Immature natural killer cell (primary cell): ENCODE measurements at places on chromosomes 6 and 20. TPM values are rescaled to one million over a fixed set of nuclear protein-coding genes. Genes with fewer than 3 reads are reported as not detected.

GRCh38 chr20:33249456-33249855, 13.7 kb downstream of the BPIFA1 start:
- DNase-seq: no peak

MCCD1 gene
- polyA plus RNA-seq: not detected

DNA sequence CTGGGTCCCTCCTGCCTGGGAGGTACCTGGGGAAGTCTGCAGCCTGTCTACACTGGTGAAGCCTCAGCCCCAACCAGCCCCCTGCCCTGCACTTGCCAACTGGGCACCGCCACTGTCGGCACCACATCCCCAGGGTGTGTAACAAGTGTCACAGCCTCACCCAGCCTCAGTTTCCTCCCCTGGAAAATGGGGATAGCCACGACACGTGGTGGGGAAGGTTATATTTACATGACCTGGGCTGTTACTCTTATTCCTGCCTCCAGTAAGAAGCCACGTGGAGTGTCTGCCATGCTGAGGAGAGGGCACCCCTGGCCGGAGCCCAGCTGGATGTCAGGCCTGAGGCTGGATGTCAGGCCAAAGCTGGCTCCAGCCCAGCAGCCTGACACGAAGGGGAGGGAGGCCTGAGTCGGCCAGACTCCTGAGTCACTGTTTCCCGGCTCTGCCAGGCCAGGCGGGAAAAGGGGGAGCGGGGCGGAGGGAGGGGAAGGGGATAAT, 44.9 kb downstream of the SNAI1 start:
- no peak for DNase-seq

GRCh38 chr20:32569380-32570305, 15.5 kb downstream of the NOL4L start:
- DNase-seq: peak; percentile 82

VSX1 gene
- not detected for polyA plus RNA-seq

CTCFL gene
- not detected for polyA plus RNA-seq

DNA sequence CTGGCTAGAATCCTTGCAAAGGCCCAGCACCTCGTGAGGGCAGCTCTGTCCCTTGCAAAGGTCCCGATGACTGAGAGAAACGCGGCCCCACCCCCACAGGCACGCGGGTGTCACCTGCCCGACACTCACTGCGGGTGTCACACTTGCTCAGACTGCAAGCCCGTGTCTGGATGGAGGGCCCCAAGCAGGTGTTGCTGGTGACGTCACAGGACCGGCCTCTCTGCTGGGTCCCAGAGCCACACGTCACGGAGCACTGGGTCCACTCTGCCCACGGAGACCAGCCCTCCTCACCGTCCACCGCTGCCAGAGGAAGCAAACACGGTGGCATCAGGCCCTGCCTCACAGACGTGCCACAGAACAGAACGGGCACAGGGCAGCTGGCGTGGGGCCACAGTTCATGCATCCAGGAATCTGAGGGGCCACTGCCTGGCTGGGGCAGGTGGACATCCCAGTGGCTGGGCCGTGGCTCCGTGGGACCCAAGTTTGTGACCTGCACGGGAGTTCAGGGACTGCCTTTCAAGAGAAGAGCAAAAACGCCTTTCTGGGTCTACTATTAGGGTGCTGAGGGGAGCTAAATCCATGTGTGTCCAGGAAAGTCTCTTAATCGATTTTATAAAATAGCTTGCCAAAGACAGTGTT, 16.0 kb downstream of the THBS2 start:
- no peak for DNase-seq

- no peak for DNase-seq
Observed at GRCh38 chr6:104955927-104956730, 778 bp upstream of the LIN28B start.

DNA sequence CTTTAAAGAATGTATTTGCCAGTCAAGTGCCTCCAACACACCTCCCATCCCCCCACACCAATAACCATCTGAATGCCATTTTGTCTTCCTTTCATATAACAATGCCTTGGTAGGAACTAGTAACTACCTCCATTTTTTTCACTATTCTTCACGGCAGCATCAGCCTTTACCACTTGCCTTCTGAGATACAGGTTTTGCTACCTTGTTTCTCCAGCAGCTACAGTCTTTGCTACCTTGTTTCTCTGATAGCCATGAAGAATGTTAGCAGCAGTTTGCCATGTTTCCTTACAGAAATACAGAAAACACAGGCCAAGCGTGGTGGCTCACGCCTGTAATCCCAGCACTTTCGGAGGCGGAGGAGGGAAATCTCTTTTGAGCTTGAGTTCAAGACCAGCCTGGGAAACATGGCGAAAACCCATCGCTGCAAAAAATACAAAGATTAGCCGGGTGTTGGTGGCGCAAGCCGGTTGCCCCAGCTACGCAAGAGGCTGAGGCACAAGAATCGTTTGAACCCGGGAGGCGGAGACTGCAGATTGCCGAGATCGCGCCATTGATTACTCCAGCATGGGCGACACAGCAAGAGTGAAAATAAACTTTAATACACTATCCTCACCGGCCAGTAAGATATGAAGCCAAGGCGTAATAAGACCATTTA, 100.9 kb downstream of the HFE start:
- no peak for DNase-seq

DUSP15 gene
- not detected for polyA plus RNA-seq

GRCh38 chr6:168058691-168059551, 20.1 kb downstream of the FRMD1 start:
- DNase-seq: no peak

DNA sequence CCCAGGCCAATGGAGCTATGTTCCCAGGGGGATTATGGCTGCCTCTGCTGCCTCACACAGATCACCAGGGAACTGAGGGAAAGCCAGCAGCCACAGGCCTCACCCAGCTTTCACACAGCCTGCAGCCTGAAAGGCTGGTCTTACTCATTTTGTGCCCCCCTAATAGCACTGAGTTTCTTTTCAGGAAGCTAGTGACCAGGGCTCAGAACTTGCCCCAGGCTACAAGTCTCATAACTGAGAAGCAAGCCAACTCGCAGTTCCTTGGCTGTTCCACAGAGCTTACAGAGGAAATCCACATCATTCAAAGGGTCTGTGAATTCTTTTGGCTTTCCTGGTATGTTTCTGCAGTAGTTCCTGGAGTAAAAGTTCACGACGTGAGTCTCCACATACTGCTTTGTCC, 524.8 kb upstream of the GJE1 start:
- DNase-seq: no peak

DNA sequence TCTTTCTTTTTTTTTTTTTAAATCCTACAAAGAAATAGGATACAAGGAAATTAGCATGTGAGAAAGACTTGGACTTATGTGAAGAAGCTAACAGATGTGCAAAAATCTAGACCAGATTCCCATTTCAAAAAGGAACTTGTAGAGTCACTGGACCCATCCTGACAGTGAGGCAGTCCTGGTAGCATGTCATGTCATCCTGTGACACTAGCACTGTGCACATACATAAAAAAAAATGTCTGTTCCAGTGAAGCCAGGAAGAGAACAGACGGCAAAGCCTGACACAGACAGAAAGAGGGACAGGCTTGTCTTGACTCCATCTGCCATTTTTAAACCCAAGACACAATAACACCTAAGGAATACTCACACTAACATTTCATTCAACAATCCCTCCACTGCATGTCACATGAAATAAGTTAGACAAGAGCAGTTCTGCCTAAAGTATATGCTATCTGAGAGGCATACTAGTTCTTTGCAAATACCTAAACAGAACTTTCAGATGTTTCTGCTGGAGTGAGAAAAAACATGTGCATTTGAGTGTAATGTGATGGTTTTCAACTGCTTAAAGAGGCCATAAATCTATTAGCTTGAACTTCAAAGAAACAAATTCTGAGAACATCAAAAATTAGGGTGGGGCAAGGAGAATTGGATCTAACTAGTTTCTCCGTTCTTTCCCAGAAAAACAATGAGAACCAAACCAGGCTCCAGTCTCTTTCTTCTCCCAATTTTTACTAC, 159.6 kb downstream of the BACH2 start:
- no peak for DNase-seq

AARS2 gene
- polyA plus RNA-seq: 3.1 TPM

HLA-DMB gene
- polyA plus RNA-seq: 38.3 TPM

DNA sequence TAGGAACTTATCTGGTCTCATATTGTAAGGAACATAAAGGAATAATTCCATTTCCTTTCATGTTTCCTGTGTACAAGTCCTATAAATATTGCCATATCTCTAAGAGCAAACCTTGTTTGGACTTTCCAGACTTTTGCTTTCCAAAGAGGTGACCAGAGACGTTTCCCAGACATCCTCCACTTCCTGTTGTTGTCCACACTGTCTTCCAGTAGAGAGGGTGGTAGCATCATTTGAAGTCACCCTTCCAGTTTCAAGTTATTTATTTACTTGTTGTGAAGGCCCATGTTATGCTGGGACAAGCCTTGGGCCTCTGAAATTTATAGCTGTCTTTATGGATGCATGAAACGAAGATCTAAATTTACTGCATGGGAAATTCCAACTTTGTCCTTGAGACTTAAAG, 10.6 kb upstream of the TGM3 start:
- no peak for DNase-seq

GLP1R gene
- polyA plus RNA-seq: 0.87 TPM

DNA sequence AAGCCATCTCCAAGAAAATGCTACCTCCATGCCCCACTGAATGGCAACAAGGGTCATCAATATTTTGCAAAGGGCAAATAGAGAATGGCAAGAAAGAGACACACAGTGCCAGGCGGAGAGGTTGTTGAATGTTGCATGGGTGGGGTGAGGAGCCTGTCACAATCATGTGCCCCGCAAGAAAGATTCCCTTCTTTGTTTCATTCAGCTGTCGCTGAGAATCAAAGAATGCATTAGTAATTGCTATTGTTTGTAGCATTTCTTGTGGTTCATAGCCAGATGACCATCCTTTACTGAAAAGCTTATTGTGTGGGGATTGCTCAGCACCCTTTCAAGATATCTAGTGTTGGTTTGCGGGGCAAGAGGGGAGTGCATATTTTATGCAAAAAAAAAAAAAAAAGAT, 166.5 kb upstream of the QKI start:
- DNase-seq: no peak

LY6G5C gene
- 4.6 TPM for polyA plus RNA-seq

DNA sequence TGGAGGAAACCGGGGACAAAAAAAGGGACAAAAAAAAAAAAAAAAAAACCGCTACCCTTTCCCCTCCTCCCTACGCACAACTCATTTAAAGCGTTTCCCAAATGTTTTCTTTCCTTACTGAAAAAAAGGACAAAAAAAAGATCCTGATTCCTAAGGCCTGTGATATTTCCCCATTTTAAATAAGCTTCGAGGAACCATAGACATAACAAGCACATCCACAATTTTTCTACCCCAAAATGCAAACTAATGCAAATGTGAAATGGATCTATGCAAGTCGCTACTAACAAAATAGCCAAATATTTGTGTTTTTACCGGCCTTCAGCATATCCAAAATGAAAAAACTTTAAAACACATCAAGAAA, 1.4 kb upstream of the ZNF217 start:
- no peak for DNase-seq

DNA sequence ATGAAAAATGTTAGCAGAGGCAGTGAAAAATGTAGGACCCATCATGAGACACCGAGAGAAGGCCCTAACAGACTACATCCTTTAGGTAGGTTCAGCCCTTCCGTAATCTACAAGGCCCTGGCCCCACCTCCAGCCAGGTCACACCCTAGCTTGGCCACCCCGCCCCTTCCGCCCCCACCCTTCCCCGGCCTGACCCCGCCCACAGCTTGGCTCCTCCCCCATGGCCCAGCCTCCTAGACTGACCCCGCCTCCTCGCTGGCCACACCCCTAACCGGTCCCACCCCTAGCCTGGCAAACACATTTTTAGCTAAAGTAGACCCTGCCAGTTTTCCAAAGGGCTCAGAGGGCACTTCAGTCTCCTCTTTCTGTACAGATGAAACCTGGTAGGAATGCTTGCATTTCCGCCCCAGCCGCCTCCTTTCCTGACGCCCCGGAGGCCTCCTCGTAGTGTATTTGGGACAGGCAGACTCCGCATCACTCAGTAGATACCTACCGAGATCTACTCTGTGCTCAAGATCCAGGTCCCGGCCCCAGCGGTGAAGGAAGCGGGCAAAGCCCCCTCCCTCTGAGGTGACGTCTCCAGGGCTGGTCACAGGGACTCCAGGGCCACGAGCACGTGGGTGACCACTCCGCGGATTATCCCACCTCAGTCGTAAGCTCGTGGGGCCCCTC, 443.5 kb downstream of the PREX1 start:
- DNase-seq: no peak

DNA sequence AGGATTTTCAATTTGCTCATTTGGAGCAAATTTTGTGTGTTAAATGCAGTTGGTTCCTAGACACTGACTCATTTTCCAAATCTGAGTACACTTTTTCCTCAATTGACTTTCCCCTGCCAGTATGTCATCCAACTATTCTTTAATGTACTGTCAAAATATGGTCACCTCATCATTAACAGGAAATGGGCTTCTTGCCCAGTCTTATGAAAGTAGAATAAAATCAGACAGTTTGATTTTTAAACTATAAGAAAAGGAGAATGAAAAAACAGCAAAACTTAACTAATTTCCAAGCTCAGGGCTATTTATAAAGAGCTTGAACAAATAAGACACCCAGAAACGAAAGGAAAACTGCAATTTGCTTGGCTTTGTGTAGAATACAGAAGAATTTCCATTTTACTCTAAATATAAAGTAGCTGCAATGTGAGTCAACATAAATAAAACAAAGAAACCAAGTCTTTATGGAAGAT, 43.7 kb upstream of the RAB23 start:
- no peak for DNase-seq

- no peak for DNase-seq
Observed at GRCh38 chr6:93124006-93124632, 295.2 kb downstream of the EPHA7 start.

GRCh38 chr6:16089232-16090062, 39.4 kb upstream of the MYLIP start:
- DNase-seq: no peak

LAMP5 gene
- not detected for polyA plus RNA-seq

GRCh38 chr20:58514321-58515232, 622 bp downstream of the APCDD1L start:
- DNase-seq: no peak

GRCh38 chr6:136783021-136783420, 9.3 kb downstream of the MAP3K5 start:
- no peak for DNase-seq

MMP24OS gene
- polyA plus RNA-seq: 5.1 TPM

CAP2 gene
- not detected for polyA plus RNA-seq
